ENCODE measurements at places on chromosomes 2 and 18.
A peak's percentile ranks its signal among the peaks of the same experiment; 100 is the strongest.

DNA sequence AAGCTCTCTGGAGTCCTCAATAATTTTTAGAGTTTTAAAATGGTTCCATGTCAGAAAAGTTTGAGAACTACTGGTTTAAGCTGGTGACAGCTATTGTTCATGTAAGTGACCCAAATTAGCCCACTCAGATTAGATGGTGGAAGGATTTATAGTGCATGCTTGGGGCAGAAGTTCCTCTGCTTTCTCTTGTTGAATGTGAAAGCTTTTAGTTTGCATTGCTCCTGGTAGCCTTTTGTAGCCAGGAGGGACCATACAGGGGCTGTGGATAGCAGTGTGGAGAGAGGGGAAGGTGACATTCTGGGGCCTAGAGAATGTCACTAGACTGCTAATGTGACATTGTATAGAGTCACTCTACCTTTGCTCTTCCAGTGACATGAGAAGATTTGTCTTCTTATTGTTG lies 40.3 kb upstream of the IGFBP5 start:
- DNase-seq: no peak

- DNase-seq: no peak
Measured at GRCh38 chr2:147615726-147616125, 229.1 kb upstream of the ACVR2A start.

- no peak for DNase-seq
Measured at GRCh38 chr2:154637456-154637855, 61.0 kb upstream of the KCNJ3 start.

GRCh38 chr2:15511686-15512085 lies 49.4 kb downstream of the NBAS start:
- DNase-seq: no peak

GRCh38 chr2:70357684-70358071 lies 55.8 kb upstream of the FAM136A start:
- DNase-seq: no peak

- DNase-seq: no peak
Measured at GRCh38 chr2:36381993-36382392, 26.4 kb downstream of the CRIM1 start.

- peak; percentile 42 for DNase-seq
Measured at GRCh38 chr2:233418761-233419546, 64.7 kb downstream of the DGKD start.

GRCh38 chr2:207463433-207463832 lies 66.3 kb upstream of the CREB1 start:
- DNase-seq: no peak

DNA sequence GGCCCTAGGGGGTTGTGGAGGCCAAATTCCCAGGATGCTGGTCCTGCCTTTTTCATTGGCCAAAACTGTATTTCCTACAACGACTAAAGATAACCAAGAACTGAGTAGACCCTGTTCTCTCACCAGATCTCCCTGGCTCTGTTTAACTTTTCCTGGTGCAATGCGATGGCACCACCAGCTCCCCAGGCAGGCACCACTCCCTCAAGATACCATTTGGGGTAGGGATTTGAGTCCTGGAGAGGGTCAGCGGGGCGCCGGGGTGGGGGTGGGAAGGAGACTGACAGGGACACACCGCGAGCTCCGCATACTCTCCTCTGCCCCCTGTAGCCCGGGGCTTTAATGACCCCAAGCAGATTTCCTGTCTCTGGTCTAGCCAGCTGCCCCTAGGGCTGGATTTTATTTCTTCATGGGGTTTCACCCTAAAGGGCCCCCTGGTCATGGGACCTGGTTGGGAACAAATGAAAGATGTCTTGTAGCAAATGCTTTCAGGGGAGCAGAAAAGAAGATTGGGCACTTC lies 7.3 kb downstream of the SIX2 start:
- no peak for DNase-seq

- DNase-seq: no peak
Measured at GRCh38 chr18:471716-472115, 28.8 kb downstream of the COLEC12 start.

- DNase-seq: no peak
Measured at GRCh38 chr18:48667276-48668254, 128.7 kb downstream of the CTIF start.

- DNase-seq: no peak
Measured at GRCh38 chr2:151716721-151717120, 17.6 kb downstream of the NEB start.

- DNase-seq: no peak
Measured at GRCh38 chr2:214471990-214472389, 61.1 kb downstream of the VWC2L start.

DNA sequence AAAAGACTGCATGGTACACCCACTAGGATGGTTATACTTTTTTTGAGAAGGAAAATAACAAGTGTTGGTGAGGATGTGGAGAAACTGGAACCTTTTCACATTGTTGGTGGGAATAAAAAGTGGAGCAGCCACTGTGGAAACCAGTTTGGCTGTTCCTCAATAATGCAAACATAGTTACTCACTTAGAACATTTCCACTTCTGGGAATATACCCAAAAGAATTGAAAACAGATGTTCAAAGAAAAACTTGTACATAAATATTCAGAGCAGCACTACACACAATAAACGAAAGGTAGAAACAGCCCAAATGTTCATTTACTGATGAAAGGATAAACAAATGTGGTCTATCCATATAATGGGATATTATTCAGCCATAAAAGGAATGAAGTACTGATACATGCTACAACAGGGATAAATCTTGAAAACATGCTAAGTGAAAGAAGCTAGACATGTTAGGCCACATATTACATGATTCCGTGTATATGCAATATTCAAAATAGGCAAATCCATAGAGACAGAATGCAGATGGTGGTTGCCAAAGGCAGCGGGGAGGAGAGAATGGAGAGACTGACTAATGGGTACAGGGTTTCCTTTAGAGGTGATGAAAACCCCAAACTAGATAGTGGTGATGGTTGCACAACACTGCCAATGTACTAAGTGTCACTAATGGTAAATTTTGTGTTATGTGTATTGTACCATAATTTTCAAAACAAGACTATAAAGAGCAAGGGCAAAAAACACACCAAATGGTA lies 20.9 kb upstream of the LMAN1 start:
- no peak for DNase-seq

DNA sequence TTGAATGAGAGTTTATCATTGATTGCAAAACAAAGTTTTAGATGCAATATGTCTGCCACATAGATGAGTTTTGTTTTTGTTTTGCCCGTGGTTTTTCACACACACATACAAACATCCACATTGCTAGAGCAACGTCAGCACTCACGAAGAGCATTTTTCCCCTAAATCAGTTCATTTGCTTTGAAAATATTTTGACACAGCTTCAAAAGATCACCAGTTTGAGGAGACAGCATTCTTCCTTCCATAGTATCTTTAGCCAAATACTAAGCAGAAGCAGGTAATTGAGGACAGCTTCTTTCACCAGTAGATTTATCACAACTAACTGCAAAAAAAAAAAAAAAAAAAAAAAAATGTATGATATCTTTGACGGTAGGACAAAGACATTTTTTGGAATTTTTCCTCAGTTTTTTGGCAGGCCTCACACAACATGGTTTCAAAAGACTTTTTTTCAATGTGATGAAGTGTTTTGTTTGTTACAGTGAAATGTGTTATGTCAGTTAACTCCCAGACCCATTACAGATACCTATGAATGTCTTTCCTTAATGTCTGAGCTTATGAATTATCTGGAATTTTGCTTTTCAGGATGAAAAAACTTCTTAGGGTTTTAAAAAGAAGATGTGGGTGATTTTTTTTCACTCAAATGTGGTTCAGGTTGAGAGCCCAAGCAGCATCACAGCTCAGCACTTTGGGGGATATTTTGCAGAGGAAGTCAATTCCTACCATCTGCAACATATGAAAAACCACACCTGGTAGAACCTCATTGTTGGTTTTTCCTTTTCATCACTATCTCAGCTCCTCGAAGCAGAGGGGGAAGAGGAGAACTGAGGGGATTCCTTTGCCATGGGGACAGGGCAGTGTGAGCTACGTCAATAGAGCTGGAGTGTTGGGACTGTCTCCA lies 31.6 kb downstream of the AOX1 start:
- no peak for DNase-seq

DNA sequence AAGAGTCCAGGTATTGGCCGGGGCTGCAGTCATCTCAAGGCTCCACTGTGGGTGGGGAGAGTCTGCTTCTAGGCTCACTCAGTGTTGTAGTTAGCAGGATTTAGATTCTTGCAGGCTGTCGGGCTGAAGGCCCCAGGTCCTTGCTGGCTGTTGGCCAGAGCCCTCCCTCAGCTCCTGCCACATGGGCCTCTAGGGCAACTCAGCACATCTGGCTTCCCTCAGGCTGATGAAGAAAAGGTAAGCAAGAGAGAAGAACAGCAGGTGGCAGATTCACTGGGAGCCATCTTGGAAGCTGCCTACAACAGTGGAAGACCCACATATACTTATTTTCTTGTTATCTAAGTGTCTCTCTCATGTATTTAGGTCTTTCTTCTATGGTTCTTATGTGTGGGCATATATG lies 4.3 kb downstream of the MRPS9 start:
- DNase-seq: no peak

Data from stimulated activated naive CD4-positive, alpha-beta T cell (primary cell).